Stimulated activated CD4-positive, alpha-beta T cell treated with anti-CD3 and anti-CD28 coated beads, Interleukin-15, amount 100 ng/mL, for 1 hour (primary cell): ENCODE measurements at places on chromosomes 2 and 18.
A peak's percentile ranks its signal among the peaks of the same experiment; 100 is the strongest.

- DNase-seq: no peak
Observed at GRCh38 chr2:227497158-227497557, 25.2 kb downstream of the AGFG1 start.

DNA sequence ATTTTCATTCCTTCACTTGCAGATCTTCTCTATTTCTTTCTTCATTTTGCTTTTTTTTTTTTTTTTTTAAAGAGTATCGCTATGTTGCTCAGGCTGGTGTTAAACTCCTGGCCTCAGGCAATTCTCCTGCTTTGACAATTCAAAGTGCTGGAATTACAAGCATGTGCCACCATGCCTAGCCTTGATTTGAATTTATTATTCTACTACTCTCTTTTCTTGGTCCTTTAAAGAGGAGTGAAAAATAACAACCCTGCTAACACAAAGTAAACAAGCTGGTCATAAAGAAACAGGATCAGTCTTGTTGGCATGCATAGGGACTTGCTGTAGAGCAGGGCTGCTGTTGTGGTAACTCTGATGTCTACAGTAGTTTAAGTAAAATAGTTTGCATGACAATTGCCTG, 1615.3 kb upstream of the ZEB2 start:
- no peak for DNase-seq

DNA sequence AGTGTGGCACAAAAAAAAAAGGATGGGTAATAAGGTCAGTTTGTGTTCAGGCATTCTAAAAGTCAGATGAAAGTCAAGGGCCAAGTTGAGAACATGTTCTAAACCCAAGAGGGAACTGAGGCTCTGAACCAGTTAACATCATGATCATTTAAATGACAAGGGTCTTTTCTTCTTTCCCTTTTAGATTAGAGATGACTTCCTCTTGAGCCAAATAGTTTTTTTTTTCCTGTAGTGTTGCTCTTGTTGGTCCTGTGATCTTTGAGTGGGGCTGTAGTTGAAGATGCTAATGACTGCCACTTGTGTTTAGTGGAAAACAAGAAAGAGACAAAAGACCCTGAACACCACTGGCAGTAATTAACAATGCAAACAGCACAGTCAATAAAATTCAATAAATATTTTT, 482.7 kb upstream of the SYT4 start:
- no peak for DNase-seq

DNA sequence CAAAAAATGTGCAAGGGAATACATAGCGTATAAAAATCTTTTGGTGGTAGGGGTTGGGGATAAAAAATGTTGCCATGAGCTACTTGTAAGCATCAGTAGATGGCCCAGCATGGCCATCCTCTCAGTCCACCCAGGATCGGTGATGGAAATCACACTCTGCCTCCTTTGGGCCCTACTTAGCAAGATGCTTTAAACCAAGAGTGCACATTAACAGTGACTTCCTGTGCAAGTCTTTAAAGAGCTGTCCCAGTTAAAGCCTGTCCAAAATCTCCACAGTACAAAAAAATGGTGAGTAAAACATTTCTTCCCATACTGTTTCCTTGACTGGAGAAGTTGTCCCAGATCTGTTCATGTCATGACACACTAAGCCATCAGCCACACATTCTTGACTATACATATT, 18.0 kb downstream of the ANKRD44 start:
- DNase-seq: no peak

GRCh38 chr2:168182550-168183249, 64.7 kb downstream of the STK39 start:
- DNase-seq: no peak

GRCh38 chr2:135299658-135300244, 231.3 kb downstream of the ZRANB3 start:
- DNase-seq: no peak

DNA sequence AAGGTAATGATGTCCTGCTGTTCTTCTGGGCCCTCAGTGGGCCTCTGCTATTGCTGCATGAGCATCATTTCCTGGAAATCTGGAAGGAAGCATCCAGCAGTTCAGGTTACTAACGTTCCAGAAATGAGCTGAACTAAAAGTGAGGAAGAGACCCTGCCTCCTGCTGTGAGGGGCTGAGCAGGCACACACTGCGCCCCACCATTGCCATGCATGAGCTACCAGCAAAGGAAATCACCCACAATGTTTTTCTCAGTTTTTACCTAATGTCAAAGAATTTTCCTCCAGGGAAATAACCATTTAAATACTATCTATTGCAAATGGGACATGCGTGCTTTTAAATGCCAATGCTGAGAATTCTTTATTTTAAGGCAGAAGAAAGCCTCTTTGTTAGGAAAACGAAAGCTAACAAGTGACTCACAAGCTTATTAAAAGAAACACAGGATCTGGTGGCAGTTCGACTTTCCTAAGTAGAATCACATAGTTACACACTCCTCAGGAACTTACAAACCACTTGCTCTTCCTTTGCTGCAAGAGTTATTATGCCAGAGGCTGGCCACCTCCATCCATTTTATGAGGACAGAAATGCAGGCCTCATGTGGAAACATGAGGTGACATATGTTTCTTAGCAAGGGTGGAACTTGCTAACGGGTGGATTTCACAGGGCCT, 152.6 kb upstream of the TTC39C start:
- DNase-seq: no peak

DNA sequence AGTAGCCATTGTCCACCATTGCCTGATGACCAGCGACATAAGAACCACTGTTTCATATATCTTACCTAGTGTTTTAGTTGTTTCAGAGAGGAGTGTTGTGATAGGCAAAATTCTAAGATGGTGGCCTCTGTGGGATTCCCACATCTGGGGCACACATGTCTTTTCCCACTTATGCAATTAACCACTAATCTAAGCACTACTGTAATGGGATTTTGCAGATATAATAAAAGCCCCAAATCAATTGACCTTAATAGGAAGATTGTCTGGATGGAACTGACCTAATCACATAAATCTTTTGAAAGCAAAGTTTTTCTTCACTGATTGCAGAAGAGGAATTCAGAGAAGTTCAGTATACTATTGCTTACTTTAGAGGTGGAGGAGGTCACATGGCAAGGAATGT, 469.9 kb downstream of the NUP35 start:
- DNase-seq: no peak

DNA sequence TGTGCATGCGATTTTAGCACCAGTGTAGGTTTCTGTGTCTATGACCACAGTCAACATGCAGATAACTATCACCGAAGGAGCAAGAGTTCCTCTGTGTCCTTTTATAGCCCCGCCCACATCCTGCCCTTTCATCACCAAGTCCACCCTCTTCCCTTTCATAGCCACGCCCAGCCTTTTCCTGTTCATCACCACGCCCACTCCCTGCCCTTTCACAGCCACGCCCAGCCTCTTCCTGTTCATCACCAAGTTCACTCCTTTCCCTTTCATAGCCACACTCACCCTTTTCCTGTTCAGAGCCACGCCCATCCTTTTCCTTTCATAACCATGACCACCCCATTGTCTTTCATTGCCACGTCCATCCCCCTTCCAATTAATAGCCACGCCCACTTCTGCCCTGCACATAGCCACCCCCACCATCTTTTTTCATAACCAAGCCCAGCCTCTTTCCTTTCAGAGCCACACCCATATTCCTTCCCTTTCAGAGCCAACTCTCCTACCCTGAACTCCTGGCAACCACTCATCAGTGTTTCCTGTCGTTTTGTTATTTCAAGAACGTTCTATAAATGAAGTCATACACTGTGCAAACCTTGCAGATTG, 273.9 kb downstream of the MYT1L start:
- DNase-seq: peak; percentile 11

DNA sequence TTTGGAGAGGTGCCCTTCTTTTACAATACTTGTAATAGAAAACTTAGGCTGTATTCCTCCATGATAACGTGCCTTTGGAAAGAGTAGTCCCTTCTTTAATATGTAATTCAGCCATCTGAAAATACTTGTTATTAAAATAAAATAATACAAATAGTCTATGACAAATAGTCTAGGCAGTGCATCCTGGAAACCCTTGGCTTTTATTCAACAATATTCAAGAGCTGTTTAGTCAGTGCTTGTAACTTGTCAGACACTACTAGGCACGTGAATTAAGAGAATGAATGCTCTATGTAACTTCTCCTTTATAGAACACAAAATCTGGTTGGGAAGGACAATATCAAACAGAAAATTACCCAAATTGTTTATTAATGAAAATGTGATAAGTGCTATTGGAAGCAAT, 388.2 kb downstream of the MTX2 start:
- DNase-seq: no peak

- no peak for DNase-seq
Observed at GRCh38 chr2:240422658-240423329, 12.7 kb upstream of the GPC1 start.

DNA sequence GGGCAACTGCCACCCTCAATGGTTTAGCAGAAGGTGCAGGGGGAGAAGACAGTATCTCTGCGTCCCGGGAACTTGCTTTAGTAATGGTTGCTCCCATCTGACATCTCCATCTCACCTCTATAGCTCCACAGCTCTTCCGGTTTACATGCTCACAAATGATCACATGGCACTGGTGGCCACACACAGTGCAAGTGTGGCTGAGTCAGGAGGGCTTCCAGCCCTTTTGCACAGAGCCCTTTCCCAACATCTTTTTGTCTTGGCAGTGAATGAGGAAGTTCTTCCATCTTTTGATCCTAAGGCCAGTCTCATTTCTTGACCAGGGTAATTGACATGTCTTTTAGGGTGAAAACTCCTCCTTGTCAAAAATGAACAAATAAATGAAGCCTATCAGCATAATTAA, 347.7 kb downstream of the LPIN1 start:
- no peak for DNase-seq

- no peak for DNase-seq
Observed at GRCh38 chr2:185665251-185665814, 73.3 kb upstream of the FSIP2 start.

- no peak for DNase-seq
Observed at GRCh38 chr2:38290332-38290731, 86.7 kb downstream of the ATL2 start.

- no peak for DNase-seq
Observed at GRCh38 chr2:111176388-111176787, 55.7 kb downstream of the BCL2L11 start.

DNA sequence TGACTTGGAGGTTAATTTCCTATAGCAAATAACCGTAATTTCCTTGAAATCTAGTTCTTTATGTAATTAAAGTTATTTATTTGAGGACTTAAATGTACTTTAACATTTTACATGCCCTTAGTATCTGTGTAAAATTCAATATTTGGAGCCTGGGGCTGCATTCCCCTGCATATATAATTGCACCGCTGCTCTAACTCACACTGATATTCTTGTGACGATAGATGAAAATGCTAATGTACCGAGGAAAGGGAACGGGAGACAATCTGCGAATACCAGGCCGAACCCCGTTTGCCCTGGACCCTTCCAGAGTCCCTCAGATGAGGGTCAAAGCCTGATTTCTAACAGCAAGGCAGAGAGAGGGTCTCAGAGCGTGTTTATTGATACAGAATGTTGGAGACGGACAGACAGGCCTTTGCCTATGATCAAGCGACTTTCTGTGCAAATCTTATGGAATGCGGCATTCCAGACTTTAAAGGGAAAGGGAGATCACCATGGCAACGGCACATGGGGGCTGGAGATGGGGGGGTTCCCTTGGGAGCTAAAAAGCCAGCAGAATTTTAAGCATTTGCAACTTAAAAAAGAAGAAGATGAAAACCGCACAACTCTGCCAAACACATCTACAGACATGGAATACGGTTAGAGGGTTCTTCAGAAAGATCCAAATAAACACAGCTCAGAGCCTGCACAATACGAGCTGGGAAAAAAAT, 57.6 kb upstream of the TWIST2 start:
- no peak for DNase-seq

- no peak for DNase-seq
Observed at GRCh38 chr2:100645695-100646429, 83.1 kb downstream of the PDCL3 start.

DNA sequence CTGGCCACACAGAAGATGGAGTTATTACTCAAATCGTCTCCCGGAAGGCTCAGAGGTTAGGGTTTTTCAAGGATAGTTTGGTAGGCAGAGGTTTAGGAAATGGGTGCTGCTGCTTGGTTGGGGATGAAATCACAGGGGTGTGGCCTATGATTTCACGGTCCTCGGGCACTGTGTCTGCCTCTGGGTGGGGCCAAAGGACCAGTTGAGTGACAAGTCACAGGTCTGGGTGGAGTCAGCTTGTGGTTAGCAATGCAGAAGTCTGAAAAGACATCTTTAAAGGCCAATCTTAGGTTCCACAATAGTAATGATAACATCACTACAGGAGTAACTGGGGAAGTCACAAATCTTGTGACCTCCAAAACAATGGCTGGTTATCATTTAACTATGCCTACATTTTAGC, 387.8 kb downstream of the ZNF521 start:
- DNase-seq: no peak

DNA sequence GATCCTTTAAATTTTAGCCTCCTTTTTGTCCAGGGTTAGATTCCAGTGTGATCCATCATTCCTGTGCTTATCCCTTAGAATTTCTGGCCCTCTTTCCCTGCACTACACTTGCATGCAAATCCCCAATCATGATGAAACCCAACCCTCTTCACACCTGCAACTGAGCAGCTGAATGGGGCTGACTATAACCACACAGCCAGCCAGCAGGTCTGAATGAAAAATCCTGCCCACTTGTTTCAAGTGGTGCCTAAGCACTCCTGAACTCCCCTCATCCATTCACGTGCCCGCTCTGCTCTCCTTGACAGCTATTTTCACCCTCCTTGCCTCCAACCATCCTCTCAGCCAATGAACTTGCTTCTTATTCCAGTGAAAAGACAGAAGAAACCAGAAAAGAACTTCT, 80.5 kb upstream of the AFF3 start:
- no peak for DNase-seq

DNA sequence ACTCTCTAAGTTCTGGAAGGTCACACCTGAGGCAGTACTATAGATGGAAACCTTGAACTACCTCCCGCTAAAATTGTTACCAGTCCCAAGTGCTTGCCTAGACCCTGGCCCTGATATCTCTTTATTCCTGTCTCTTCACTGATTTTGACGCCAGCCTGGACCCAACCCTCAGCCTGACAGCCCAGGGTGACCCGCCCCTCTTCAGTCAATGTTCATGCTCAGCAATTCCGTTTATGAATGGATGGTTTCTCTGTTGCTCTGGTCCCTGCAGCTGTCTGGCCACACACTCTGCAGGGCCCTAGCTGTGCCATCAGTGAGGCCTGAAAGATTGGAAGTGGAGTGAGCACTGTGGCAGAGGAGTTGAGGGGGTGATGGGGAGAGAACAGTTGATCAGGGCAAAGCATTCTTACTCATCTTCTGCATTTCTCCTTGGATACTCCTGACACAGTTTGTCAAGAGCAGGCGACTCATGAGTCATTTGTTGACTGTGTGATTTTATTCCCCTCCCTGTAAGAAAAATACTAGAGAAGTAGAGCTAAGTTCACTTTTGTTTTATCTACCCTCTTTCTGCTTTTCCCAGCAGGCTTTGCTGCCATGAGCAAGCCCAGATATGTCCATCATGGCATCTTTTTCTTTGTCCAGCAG, 46.0 kb downstream of the NPAS2 start:
- DNase-seq: no peak

GRCh38 chr2:16674154-16674553, 8.5 kb upstream of the CYRIA start:
- no peak for DNase-seq

GRCh38 chr2:59947917-59948541, 605.4 kb downstream of the BCL11A start:
- no peak for DNase-seq

- no peak for DNase-seq
Observed at GRCh38 chr2:109304242-109304641, 175.2 kb downstream of the SH3RF3 start.

GRCh38 chr2:152468899-152469692, 134.1 kb downstream of the FMNL2 start:
- no peak for DNase-seq

GRCh38 chr18:34723143-34723542, 13.0 kb downstream of the DTNA start:
- DNase-seq: no peak

GRCh38 chr2:211722928-211723327, 815.7 kb downstream of the ERBB4 start:
- DNase-seq: no peak
